Cerebellum (tissue), 4 donors: ENCODE measurements at places on chromosomes 3 and 15.

DNA sequence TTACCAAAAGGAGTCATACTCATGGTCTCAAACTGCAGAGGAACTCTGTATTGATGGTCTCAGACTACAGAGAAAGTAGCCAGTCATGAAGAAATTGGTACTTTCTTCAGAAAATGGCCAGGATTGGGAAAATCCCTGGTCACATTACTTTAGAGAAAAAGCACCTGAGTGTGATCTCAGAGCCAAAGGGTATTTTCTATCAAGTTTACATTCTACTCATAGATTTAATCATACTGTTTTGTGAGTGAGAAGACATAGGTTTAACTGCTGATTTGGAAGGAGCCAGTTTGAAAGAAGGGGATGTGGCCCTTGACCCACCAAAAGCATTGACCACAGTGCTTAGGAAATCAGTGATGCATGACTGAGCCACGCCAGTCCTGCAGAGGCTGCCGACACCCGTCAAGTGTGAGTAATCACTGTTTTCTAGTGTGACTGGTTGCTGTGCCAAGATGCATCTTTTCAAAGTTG is 203.6 kb downstream of the AKAP13 start:
- no peak for DNase-seq

DNA sequence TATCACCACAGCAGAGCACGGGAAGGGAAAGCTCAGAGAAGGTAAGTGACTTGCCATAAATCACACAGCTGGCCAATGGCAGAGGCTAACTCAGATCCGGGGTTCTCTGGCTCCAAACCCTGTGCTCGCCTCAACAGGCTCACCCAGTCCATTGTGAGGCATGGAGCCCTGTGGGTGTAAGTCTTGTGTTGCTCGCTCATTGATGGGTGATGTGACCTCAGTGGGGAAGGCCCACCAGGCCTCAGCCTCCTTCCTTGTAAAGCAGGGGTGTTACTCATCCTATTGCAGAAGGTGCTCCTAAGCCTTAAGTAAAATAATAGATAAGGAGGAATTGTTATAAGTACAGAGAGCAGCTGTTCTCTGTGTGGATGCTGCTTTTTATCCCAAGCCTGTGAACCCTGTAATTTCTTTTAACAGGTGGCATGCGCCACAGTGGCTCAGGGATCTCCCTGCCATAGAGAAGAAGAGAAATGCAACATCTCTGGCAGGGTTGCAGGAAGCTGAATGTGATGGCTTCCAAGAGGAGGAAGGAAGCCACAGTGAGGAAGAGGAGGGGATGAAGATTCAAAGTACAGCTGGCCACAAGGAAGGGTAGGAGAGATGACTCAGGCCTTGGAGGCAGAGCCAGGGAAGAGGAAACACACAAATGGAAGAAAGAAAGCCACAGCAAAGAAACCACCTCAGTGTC is 30.9 kb upstream of the SPSB4 start:
- DNase-seq = no peak

GRCh38 chr3:125039131-125040100 is 16.4 kb downstream of the HEG1 start:
- no peak for DNase-seq

GRCh38 chr15:101489237-101489598 is 289 bp downstream of the PCSK6 start:
- DNase-seq = no peak

DNA sequence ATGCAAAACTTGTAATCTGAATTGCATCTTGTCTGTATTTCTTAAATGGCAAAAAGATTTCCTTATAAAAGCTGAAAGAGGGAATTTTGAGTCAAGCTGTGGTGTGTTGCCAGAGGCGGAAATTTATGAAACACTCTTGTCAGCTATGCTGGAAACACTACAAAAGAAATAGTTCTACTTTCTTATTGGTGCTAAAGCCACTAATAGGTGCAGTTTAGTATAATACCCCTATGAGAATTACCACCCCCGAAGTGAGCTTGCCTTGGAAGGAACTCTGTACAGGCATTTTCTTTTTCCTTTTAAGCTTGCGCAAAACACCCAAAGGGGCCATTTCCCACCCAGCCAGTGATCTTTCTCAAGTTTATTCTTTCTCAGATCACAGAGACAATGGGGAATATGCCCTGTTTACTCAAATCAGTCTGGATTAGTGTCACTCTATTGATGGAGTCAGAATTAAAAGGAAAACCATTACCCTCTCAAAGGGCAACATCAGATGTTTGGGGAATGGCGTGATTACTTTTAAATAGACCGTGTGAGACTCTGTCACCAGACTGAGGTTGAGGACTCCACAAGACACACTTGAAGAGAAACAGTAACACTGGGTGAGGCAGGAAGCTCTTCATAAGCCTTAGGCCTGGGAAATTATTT is 166.0 kb downstream of the TP63 start:
- no peak for DNase-seq

DNA sequence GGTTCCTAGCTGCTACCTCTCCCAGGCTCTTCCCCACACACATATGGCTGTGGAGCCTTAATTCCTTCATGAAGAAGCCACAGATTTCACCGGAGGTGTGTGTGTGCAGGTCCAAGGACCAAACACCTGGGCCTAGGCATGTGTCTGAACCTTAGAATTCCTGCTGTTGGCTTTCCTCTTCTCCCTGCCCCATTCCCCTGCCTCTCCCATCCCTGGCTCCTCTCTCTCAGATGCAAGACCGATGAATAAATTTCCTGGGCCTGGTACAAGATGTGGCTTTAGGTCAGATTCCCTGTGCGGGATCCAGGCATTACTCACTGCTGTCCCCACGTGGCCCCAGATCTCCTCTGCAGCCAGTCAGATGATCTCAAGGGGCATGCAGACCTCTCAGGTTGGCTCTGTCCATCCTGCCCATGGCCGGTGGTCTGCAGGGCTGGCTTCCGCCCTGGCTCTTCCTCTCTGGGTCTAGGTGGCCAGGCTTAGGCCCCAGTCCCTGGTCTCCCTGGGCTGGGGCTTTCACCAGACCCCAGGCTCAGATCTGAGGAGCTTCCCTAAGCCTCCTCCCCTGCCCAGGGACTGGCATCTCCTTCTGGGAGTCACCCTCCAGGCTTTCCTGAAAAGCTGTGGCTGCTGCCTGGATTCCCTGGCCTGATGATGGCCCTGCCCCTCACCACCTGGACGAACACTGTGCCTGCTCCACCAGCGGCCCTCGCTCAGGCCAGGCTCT is 20.5 kb downstream of the CCR9 start:
- no peak for DNase-seq

- DNase-seq = no peak
Measured at GRCh38 chr3:154582501-154582900, 152.5 kb upstream of the GPR149 start.

DNA sequence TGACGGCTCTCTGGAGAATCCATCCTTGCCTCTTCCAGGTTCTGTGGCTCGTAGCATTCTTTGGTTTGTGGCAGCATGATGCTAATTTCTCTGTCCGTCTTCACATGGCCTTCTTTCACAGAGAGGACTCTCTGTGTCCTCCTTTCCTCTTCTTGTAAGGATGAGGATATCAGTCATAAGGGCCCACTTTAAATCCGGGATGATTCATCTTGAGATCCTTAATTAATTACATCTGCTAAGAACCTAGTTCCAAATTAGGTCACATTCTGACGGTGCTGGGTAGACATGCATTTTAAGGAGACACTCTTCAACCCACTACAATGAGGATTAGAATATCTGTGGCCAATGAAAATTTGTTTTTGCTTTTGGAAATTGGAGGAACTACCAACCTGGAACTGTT is 15.7 kb upstream of the GXYLT2 start:
- no peak for DNase-seq

DNA sequence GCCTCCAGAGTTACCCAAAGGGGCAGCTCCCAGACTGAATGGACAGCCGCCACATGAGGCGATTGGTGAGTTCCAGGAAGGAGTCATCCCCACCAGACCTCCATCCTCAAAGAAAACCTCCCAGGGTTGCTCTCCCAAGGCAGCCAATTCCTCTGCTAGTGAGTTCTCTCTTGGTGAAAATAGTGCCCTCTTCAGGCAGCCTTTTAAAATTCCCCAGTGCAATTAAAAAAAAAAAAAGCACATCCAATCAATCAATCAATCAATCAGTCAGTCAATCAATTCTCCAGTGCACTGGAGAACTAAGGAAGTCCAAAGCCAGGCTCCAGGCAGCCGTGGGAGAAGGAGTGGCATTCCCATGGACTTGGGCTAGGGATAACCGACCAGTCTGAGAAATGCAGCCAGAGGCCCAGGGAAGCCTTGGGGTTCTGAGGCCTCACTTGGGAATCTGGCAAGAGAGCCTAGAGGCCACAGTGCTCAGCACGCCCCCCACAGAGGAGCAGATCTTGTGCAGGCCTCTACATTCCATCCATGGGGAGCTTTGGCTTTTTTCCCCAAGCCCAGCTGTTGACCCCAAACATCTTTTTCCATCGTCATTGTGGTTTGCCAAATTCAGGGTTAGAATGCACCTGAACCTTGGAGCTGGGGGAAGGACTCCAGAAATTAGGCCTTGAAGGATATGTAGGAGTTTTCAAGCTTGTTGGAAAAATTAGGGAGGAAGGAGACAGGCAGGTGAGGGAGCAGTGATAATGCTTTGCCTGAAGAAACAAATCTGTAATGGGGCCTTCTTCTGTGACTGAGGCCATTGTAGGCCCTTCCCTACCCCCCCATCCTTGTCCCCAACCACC is 4.8 kb downstream of the PAQR5 start:
- no peak for DNase-seq

DNA sequence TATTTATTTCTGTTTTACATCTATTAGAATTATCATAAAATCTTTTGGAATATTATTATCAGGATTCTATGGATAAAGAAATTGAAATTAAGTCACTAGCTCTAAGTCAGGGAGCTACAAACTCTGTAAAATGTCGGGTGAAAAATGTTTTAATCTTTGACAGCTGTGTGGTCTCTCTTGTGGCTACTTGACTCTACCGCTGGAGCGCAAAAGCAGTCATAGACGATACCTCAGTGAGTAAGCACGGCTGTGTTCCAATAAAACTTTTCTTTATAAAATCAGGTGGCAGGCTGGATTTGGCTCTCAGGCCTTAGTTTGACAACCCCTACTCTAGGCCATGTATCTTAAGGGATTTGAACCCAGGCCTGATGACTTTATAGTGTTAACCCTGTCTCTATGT is 88.5 kb upstream of the PFN2 start:
- no peak for DNase-seq

DNA sequence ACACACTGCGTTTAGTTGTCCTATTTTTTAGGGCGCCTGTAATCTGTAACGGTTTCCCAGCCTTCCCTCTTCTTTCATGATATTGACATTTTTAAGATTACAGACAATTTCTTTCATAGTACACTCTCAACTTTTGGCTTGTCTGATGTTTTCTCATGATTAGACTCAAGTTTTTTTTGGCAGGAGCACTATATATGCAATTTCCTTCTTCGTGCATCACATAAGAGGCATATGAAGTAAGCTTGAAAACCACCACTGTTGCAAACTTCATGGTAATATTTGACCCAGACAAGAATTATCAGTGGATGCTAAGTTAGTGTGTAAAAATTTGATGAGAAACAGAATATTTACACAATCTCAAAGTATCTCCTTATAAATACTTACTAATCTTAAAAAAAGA is 119.2 kb upstream of the CMC1 start:
- no peak for DNase-seq

DNA sequence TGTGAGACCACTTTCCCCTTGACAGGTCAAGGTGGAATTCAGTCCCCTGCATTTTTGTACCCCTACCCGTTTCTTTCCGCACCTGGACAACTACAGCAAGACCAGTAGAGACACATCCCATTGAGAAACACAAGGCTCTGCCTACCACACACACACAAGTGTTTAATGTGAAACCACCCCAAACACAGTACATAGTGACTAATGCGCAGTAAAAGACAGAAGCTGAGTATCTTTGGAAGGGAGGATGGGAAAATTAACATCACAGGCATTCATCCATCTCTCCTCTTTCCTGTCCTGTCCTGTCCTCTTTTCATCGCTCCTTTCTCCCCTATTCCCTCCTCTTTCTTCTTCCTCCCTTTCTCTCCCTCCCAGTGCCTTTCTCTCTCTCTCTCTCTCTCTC is 64.8 kb downstream of the SCN11A start:
- DNase-seq = no peak

DNA sequence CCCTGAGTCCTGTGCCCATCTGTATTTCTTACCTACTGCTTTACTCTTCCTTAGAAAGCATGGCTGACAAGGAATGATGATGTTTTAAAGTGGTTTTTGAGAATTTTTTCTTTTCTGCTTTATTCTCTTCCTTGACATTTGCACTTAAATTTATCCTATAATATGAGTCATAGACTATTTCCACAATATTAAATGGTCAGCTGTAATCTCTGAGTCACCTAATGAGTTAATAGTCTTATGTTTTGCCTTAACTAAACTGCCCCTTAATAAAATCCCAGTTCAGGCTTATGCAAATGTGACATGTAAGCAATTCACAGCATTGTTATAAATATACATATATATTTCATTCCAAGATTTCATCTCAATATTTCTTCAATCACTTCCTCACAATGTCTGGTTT is 23.8 kb downstream of the MEIS2 start:
- DNase-seq = no peak

DNA sequence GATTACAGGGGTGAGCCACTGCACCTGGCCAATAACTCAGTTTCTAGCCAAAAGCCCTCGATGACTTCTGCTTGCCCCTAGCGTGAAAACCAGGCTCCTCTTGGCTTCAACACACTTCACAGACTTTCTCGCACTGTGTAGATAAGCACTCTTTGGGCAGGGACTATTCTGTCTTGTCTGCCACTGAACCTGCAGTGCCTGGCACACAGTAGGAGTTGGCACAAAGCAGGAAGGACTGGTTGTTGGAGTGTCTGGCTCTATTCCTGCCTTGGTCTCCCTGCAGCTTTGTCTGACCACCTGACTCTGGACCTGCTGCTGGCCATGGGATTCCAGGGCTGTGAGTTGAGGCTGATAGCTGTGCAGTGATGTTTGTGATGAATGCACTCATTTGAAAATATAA is 46.4 kb upstream of the RGMA start:
- peak; percentile 49 for DNase-seq

GRCh38 chr3:46429250-46429649 is 22.2 kb downstream of the CCRL2 start:
- no peak for DNase-seq

- DNase-seq = no peak
Measured at GRCh38 chr15:58282060-58282708, 144.0 kb downstream of the AQP9 start.

DNA sequence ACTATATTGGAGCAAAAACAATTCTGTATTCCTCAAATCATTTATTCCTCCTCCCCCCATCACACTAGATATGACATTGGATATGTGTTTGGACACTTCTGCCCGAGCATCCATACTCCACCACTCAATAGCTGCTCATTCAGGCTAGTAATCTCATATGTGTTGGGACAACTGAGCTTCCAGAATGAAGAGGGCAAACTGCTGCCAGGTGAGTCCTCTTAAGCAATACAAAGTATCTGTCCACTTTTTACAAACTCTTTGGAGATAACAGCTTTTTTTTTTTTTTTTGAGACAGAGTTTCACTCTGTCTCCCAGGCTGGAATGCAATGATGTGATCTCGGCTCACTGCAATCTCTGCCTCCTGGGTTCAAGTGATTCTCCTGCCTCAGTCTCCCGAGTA is 5.4 kb upstream of the TNFSF10 start:
- no peak for DNase-seq

DNA sequence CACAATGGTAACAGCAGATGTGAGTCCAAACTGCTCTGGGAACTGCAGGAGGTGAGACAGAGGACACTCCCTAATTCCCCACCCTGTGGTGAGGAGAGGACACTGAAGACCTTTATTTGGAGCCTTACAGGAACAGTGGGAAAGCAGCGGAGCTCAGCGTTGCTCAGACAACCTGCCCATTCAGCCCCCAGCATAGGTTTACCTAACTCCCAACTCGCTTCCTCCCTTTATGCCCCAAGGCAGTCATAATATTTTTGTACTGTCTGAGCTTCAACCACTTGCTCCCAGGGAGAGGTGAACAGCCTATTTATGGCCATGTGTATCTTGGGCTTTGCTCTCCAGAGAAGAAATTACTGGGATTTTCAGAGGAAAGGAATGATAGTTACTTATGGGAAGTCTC is 34.1 kb downstream of the SHC4 start:
- no peak for DNase-seq
